ENCODE measurements at places on chromosomes 11 and 22. TPM values are rescaled to one million over a fixed set of nuclear protein-coding genes. Genes with fewer than 3 reads are reported as not detected.
A peak's percentile ranks its signal among the peaks of the same experiment; 100 is the strongest.

- no peaks in the 10 kb centered on the region for H3K36me3 ChIP-seq
- no peak overlapping the region for H3K4me3 ChIP-seq
- H3K4me1 ChIP-seq, result no peaks in the 10 kb centered on the region
- peaks cover 2% of the 10 kb centered on the region for H3K27me3 ChIP-seq
Measured at GRCh38 chr11:1402355-1403077, 12.8 kb downstream of the BRSK2 start.

DNA sequence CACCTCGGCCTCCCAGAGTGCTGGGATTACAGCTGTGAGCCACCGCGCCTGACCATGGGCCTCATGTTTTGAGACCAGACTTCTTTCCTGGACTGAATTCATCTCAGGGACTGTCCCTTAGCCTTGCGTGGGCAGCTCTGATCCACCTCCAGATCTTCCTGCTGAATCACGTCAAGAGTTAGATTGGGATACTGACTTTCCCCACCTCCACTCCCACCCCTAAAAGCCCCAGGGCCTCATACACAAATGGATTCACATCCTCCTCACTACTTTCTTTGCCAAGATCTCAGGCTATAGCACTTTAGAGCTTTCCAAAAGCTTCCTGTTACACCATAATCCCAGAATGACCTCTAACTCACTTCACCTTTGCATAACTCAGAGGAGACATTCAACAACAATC is 12.1 kb downstream of the CCDC87 start:
- no peak overlapping the region for H3K4me3 ChIP-seq
- DNase-seq, result no peak
- H3K27me3 ChIP-seq, result peaks cover 12% of the 10 kb centered on the region
- H3K36me3 ChIP-seq, result peaks cover 3% of the 10 kb centered on the region

GRCh38 chr11:2886191-2886894 is 768 bp upstream of the CDKN1C start:
- peaks cover 18% of the 10 kb centered on the region for H3K27me3 ChIP-seq
- no peaks in the 10 kb centered on the region for H3K36me3 ChIP-seq
- H3K4me3 ChIP-seq, result peak overlapping the region; percentile 9
- no peak overlapping the region for H3K27ac ChIP-seq
- peaks cover 2% of the 10 kb centered on the region for H3K4me1 ChIP-seq

CCND1 gene
- 26.4 TPM for total RNA-seq

GRCh38 chr22:46240073-46240472 is 10.0 kb downstream of the CDPF1 start:
- H3K27me3 ChIP-seq, result no peaks in the 10 kb centered on the region
- H3K4me3 ChIP-seq, result peak overlapping the region; percentile 2
- peaks cover 17% of the 10 kb centered on the region for H3K4me1 ChIP-seq

OR4A16 gene
- not detected for total RNA-seq

GRCh38 chr11:12180257-12181205 is 70.1 kb downstream of the MICAL2 start:
- DNase-seq, result no peak
- no peak overlapping the region for H3K4me3 ChIP-seq
- H3K27ac ChIP-seq, result peak overlapping the region; percentile 94
- no peaks in the 10 kb centered on the region for H3K27me3 ChIP-seq
- peaks cover 45% of the 10 kb centered on the region for H3K36me3 ChIP-seq

DNA sequence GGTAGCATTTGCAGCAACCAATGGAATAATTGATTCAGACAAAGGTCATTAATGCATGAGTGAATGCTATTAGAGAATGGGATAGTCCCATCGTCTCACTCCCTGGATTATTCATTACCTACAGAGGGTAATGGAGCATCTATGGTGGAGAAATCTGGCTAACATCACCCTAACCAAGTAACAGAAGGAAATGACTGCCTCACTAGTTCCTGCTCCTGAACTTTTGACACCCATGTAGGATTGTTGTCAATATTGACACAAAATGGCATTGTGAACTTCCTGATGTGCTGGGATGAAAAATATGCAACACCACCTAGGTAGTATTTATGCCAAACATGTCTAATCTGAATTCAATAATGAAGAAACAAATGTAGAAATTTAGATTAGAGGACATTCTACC is 44.0 kb upstream of the KIRREL3 start:
- H3K27me3 ChIP-seq, result no peaks in the 10 kb centered on the region
- H3K27ac ChIP-seq, result no peak overlapping the region
- DNase-seq, result no peak
- no peaks in the 10 kb centered on the region for H3K4me1 ChIP-seq
- H3K4me3 ChIP-seq, result no peak overlapping the region

DNA sequence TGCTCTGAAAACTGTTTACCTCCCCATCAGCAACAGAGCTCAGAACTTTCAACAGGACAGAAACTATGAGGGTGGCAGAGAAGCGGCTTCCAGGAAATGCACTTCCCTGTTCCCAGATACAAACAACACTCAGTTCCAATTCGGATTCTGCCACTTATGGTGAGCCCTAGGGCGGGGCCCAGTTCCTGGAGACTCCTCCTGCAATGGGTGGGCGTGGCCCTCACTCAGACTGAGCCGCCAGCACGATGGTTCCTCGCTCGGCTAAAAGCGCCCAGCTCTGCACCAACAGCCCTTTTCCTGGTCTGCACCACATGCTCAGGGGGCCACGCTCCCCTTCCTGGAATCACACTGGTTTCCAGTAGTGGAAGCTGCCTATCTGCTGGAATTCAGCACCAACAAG is 314.1 kb downstream of the CTTN start:
- no peak overlapping the region for H3K27ac ChIP-seq
- H3K36me3 ChIP-seq, result no peaks in the 10 kb centered on the region
- H3K27me3 ChIP-seq, result peaks cover 2% of the 10 kb centered on the region
- no peaks in the 10 kb centered on the region for H3K4me1 ChIP-seq
- H3K4me3 ChIP-seq, result no peak overlapping the region

DNA sequence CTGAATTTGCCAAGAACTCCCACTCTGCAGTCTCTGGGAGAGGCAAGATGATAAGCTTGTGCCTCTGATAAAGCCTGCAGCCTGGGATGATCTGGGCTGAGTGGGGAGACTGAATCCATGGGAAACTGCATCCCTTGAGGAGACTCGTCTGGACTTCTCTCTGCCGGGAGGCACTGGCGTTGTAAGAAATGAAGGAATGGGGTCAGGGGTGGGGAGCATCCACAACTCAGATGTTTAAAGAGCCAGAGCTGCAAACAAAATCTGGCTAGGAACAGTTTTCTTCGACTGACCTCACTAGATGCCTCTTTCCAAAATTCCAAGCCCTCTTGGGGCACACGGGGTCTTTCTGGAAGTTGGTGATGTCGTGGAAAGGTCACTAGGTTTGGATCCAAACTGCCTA is 64.4 kb downstream of the SPON1 start:
- no peak overlapping the region for H3K27ac ChIP-seq
- no peaks in the 10 kb centered on the region for H3K4me1 ChIP-seq
- no peaks in the 10 kb centered on the region for H3K36me3 ChIP-seq
- no peak for DNase-seq

DNA sequence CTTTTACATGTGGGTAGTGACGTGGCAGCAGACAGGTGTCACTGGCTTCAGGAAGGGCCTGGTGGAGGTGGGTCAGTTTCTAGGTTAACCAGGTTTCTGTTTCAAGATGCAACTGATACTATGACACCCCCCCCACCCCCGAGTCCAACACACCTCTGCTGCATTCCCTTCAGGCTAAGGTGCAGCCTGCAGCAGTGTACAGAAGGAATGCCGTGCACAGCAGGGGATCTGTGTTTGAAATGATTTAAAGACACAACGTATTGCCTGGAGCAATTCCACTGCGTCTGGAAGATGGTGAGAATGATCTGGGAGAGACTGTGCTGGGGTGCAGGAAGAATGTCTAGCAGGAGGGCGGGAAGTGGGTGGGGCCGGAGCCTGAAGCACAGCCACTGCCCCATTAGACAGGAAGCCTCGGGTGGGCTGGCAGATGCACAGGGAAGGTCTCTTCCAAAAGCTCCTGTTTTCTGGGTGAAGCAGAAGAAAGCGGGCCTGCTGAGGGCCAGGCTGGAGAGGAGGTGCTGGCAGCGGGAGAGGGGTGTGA is 11.9 kb upstream of the TESMIN start:
- DNase-seq, result no peak
- no peak overlapping the region for H3K4me3 ChIP-seq
- H3K36me3 ChIP-seq, result peaks cover 3% of the 10 kb centered on the region

- peaks cover 2% of the 10 kb centered on the region for H3K27me3 ChIP-seq
- peak overlapping the region; percentile 74 for H3K4me3 ChIP-seq
- H3K36me3 ChIP-seq, result peaks cover 10% of the 10 kb centered on the region
- H3K4me1 ChIP-seq, result peaks cover 10% of the 10 kb centered on the region
- DNase-seq, result no peak
- H3K27ac ChIP-seq, result peak overlapping the region; percentile 79
Measured at GRCh38 chr22:50247748-50248147, 2.9 kb upstream of the TUBGCP6 start.

KIAA1671 gene
- total RNA-seq, result 16.5 TPM

DNA sequence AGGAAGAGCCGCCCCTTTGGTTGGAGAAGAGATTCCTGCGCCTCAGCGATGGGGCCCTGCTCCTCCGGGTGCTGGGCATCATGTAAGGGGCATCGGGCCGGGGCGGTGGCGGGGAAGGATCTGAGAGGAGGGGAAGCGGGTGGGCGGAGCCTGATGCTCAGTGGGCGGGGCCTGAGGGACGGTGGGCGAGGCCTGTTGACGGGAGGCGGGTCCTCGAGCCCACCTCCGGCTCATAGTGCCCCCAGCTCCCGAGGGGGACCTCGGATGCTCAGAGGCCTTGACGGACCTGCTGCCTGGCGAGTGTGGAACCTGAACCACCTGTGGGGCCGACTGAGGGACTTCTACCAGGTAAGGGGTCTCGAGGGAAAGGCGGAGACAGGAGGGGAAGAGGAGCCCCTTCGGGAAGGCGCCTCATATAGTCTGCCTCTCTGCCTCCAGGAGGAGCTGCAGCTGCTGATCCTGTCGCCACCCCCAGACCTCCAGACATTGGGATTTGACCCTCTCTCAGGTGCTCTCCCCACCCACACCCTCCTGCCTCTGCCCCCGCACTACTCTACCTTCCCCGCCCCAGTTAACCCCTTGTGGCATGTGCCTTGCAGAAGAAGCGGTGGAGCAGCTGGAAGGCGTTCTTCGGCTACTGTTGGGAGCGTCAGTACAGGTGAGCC is 799 bp downstream of the CCDC88B start:
- H3K27me3 ChIP-seq, result no peaks in the 10 kb centered on the region
- H3K4me3 ChIP-seq, result peak overlapping the region; percentile 91
- DNase-seq, result peak; percentile 72

- peaks cover 7% of the 10 kb centered on the region for H3K27me3 ChIP-seq
- no peak overlapping the region for H3K4me3 ChIP-seq
- H3K36me3 ChIP-seq, result no peaks in the 10 kb centered on the region
- no peak for DNase-seq
- no peak overlapping the region for H3K27ac ChIP-seq
- H3K4me1 ChIP-seq, result no peaks in the 10 kb centered on the region
Measured at GRCh38 chr11:60933416-60934123, 9.3 kb downstream of the TMEM132A start.

DNA sequence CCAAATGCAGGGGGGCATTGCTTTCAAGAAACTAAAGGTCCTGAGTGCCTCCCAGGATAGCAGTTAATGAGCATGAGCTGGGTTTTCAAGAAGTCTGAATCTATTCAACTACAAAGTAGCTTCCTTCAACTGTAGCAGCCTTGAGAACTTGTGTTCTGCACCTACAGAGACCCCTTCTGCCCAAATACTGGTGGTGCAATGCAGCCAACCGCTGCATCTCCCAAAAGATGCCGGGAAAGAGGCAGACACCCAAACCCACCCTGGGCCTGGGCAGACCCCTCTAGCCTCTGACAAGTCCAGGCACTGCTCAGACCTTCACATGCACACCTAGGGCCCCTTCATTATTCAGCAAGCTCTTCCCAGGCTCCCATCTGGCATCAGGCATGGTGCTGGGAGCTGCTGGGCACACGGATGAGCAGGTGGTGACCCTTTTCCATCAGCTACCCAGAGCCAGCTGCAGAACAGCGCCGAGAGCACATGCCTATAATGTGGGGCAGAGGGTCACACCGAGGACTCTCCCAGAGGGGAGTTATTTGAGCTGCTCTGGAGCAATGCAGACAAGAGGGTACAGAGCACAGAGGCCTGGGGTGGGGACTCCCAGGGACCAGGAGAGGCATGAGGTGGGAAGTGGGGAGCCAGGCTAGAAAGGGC is 44.9 kb upstream of the ETS1 start:
- peaks cover 1% of the 10 kb centered on the region for H3K36me3 ChIP-seq
- H3K4me1 ChIP-seq, result peaks cover 59% of the 10 kb centered on the region
- peak; percentile 28 for DNase-seq
- H3K27ac ChIP-seq, result peak overlapping the region; percentile 5
- no peak overlapping the region for H3K4me3 ChIP-seq

FXYD6 gene
- not detected for total RNA-seq

Measured in activated T-helper 1 cell treated with anti-CD3 and anti-CD28 coated beads, Interleukin-12 subunit alpha, Interleukin-12 subunit beta, Interleukin-2, Interleukin-4 antibody, amounts not matched to agents 30 ng/mL and 10 ng/mL and 1 ng/mL, durations not matched to agents 14 hours and 24 hours and 36 hours (primary cell).